A549 treated with DMSO at 1 μM for 4 hours (cell line): ENCODE measurements at places on chromosomes 5 and 9. TPM values are rescaled to one million over a fixed set of nuclear protein-coding genes. Genes with fewer than 3 reads are reported as not detected.

PCDHA1 gene
- total RNA-seq, result 0.10 to 0.19 TPM (median 0.16 TPM) in 5 replicates

ENC1 gene
- 13.8 to 17.1 TPM (median 14.9 TPM) in 5 replicates for total RNA-seq

TRAPPC13 gene
- total RNA-seq, result 12.3 to 15.2 TPM (median 13.6 TPM) in 5 replicates

FGF10 gene
- not detected in 5 replicates for total RNA-seq

NEURL1B gene
- 2.2 to 3.4 TPM (median 2.8 TPM) in 5 replicates for total RNA-seq

EIF4E1B gene
- total RNA-seq, result not detected in 5 replicates
